NCI-H187 (cell line): ENCODE measurements at places on chromosomes 4 and X.

DNA sequence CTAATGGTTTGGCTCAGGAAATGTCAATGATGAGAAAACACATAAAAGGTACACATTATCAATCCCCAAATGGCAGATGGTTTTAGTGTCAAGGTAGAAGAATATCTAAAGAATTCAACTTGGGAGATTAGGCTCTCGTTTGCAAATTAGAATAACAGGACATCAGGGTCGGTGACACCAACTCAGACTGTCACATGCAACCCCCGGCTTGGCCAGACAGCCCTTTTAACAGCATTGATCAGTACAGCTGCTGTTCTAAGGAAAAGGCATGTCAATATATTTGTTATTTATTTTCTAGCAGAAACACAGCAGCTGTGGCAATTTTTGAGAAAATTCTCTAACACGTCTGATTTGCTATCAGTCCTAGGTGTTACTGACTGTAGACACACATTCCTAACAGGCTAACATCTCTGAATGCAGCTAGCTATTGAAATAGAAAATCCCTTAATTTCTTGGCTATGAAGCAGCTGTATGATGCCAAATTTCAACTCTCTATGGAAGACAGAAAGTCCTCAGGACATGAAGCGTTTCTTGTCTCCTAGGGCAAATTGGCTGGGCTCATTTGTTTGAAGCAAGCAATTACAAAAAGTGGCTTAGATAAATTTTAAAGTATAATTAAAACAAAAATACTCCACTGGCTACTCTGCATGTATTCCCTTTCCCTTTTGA, 269.0 kb upstream of the CXXC4 start:
- no peak for DNase-seq

- DNase-seq, result no peak
These were observed 14.9 kb upstream of the PLAC1 start for GRCh38 chrX:134673123-134673522.

GRCh38 chrX:70262952-70263567, 3.1 kb upstream of the P2RY4 start:
- DNase-seq, result no peak

- peak; percentile 48 for DNase-seq
These were observed 118.8 kb downstream of the CHRNA9 start for GRCh38 chr4:40453912-40454311.

GRCh38 chr4:128869776-128870509, 60.4 kb downstream of the JADE1 start:
- DNase-seq, result no peak

DNA sequence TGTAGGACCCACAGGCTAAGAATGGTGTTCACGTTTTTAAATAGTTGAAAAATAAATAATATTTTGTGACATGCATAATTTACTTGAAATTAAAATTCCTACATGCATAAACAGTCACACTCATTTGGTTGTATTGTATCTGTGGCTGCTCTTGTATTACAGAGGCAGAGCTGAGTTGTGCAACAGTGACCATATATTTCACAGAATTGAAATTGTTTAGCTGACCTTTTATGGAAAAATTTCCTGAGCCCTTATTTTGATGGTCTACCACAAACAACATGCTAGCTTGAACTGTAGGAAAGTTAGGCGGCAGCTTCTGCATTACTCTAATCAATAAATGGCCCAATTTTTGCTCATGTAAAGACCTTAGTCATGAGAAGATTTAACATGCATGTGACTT, 633.4 kb upstream of the AADAT start:
- no peak for DNase-seq

DNA sequence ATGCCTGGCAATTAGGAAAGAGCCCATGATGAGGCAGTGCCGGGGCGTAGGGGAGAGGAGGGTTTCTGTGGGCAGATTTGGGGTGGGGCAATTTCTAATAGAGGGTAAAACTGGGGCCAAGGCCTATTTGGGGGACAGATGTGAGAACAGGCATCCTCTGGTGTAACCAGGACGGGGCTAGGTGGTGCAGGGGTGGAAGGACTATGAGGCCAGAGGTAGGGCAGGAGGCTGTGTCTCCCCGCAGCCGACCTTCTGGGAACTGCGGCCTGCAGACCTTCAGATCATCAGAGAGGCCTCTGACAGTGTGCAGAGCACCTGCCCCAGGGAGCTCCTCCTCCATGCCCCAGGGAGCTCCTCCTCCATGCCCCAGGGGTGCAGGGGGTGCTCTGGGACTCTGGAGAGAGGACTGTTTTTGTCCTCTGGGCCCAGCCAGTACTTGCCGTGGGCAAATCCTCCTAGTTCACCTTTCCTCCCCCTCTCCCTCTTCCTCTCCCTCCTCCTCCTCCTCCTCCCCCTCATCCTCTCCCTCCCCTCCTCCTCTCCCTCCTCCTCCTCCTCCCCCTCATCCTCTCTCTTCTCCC, 101.9 kb downstream of the SORCS2 start:
- DNase-seq, result no peak

DNA sequence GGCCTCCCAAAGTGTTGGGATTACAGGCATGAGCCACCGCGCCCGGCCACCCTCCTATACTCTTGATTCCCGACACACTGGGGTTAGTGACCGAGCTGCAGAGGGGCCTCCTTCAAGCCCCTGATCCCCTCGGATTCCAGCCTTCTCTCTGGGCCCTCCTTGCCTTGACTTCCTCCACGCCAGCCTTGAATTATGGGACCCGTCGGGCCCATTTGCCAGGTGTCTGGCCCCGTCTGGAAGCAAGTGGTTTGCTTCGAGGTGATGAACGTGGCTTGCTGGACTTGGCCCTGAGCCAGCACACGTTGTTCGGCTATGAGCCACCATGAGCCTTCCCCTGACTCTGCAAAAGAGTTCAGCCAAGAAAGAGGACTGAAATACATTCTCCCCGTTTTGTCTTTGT, 37.4 kb upstream of the GRPEL1 start:
- DNase-seq, result no peak

DNA sequence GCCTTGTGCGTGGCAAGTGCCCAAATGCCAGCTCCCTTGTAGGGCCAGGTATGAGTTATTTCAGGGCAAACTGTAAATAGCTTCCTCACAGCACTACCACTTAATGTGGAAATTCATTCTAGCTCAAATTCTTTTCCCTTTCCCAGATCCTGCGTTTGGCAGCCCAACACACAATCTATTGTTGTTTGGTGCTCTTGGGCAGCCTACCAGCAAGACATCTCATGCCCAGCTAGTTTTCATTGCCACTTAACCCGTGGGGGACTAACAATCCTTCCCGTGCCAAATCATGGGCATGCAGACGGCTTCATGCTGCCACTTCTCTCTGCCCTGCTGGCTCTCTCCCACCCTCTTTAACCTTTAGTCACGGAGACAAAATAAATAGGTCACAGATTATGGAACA, 454.2 kb downstream of the GRIA2 start:
- DNase-seq, result no peak

- no peak for DNase-seq
These were observed 90.0 kb upstream of the AFAP1 start for GRCh38 chr4:8029689-8030088.

GRCh38 chr4:182231496-182231895, 11.7 kb upstream of the TENM3 start:
- no peak for DNase-seq

DNA sequence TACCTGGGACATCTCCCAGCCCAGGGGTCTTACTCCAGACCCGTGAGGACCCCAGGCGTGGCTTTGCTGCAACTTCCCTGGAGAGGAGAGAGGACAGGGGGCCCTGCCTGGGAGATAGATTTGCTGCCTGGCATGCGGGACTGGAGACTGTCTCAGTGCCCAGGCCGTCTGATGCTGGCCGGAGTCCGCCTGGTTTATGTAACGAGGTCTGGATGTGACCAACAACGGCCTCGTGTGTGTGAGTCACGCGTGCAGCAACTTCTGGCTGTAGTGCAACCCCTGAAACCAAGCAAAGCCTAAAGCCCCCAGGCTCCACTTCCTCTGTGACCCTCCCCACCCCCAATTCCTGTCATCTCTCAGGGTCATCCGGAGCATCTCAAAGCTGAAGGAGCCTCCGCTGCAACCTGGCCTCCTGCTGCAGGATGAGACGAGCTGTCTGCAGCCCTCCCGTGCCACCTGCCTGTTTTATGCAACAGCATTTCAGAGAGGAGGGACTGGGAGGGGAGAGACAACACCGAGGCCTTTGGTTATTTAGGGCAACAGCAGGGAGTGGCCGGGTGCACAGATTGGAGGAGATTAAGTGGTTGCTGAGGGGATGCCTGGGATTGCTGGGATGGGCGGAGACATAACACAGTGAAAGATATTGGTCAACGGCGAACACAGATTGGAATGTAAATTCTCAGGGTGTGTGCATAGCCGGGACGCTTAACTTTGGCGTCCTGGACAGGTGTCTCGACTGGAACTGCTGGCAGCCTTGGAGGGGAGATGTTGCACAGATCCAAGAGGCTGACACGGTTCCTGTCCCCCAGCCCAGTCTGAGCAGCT, 16.0 kb downstream of the XG start:
- DNase-seq, result no peak

DNA sequence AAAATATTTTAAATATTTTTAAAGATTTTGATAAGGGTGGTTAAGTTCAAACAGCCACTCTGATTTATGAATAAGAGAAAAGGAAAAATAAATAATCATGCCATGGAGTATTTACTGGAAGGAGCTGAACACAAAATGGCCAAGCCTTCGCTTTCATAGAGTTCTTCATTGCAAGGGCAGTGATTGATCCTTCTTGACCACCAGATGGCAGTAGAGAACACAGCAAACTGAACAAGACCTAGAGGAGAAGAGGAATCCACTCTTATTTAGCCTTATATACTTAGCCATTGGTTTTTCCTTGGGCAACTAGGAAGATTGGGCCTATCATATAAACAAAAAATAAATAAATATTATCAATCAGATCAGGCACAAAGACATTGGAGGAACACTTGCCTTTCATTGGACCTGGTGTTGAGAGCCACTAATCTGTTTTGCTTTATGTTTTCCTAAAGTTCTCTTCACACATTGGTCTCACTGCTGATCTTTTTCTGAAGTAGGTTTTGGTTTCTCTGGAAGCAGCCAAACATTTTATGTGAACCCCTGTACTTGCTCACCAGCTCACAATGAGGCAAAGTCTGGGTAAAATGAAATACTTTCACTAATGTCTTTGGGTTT, 58.1 kb upstream of the PARM1 start:
- peak; percentile 13 for DNase-seq

DNA sequence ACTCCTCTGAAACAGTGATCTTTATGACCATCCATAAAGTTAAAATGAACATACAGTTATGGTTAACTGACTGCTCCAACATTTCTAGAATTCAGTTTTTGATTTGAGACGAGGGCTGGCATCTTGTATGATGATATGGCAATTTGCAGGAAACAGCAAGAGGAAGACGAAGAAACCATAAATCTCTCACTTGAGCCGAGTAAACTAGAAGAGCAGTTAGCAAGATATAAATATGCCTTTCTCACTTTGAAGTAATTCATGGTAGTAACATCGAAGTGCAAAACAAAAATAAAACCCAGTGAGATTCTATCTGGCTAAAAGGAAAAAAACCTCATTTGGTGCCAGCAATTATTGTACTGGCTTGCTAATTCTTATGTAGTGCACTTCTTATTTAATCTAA, 139.0 kb upstream of the SPRY1 start:
- no peak for DNase-seq

DNA sequence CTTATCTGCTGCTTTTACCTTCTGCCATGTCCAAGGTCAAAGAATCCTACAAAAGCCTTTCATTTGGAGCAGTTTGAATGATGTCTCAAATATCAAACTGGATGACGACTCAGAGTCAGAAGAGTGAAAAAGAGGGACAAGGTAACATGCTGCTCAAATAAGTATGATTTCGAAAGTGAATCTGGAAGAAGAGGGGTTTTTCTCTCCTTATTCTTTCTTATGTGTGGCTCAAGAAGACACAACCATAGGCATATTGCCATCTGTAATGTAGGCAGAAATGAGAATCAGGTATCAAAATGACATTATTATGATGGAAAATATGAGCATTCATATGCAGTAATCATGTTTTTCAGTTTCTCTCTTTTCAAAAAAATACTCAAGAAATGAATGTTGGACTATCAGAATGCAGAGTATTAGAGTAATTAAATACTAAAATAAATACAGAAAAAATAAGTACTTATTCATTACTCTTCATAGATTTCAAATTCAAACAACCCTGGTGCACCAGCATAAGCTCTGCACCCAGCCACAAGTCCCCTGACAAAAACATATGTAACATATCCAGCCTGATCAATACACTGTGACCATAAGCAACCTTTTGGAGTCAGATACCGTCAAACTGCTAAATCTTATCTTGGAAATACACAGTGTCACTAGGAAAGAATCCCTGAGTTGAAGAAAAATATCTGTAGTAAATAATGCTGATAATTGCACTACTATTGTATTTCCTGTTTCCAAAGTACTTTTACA, 468.6 kb downstream of the INPP4B start:
- DNase-seq, result no peak
